ENCODE measurements at places on chromosomes 11 and 22.

DNA sequence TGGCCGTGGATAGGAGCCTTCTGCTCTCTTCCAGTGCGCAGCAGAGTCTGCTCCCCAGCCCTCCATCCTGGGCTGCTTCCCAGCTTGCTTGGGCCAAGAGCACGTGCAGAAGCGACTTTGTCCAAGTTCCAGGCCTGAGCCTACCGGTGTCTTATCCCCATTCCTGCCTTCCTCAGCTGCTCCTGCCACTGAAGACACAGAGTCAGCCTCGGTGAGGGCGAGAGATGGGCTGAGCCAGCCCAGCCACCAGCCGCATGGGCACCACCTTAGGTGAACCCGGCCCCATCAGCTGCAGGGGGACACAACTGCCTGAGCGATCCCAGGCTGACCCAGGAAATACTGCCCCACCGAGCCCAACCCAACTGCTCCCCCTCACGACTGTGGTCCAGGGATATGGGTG lies 847.8 kb downstream of the TBC1D22A start:
- no peak for DNase-seq

- no peak for DNase-seq
Observed at GRCh38 chr11:123264431-123264780, 69.4 kb upstream of the CLMP start.

GRCh38 chr11:116853461-116854073 lies 16.1 kb upstream of the APOA1 start:
- peak; percentile 26 for DNase-seq

DNA sequence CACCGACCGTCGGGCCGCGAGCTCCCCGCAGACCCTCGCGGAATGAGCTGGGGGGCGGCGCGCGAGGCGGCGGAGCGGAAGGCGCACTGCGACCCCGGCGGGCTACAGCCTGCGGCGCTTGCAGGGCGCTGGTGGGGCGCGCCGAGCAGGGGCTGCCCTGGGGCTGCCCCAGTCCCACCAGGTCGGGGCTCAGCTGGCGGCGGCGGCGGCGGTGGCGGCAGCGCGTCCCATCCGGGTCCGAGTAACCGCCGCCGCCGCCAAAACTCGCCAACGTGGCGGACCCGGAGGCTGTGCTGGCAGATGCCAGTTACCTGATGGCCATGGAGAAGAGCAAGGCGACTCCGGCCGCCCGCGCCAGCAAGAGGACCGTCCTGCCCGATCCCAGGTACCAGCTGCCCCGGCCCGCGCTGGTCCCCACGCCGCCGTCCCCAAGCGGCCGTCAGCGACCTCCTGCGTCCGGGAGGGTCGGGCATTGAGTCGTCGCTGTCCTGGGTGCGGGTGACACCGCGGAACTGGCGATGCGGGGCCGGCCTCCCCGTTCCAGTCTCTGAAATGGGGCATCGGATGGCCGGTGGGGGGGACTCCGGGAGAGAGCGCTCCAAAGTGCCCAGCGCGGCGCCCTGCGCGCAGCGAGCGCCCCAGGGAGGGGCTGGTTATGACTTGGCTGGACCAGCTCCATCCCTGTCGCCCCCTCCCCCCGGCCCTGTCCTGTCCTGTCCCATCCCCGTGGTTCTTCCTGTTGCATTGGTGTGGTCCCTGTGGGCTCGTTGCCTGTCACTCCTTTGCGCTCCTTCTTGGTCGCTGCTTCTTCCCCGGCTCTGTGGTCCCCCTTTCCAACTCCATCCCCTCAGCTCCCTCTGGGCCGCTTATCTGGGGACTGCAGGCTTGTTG lies 63.5 kb downstream of the CRYBB2 start:
- DNase-seq, result no peak

- DNase-seq, result no peak
Observed at GRCh38 chr22:38440747-38441350, 14.2 kb downstream of the KCNJ4 start.

DNA sequence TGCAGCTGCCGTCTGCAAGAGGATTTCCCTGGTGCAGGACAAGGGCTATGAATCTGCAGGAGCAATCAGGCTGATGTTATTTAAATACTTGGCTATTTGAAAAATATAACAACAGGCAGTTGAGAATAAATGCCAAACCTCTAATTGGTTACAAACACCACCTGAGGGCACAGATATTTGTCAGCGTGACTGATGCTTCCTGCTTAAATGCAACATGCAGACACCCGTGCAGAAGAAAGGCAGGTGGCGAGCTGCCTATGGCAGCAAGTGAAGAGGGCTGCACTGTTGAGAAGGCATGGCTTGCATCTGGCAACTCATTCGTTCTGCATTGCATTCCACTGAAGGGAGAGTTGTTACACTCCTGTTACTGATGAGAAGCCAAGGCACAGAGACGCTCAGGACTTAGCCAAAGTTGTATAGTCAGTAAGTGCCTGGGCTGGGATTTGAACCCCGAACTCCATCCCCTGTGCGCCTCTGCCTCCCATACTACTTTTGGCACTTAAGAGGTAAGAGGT lies 350.6 kb downstream of the TENM4 start:
- DNase-seq, result no peak

DNA sequence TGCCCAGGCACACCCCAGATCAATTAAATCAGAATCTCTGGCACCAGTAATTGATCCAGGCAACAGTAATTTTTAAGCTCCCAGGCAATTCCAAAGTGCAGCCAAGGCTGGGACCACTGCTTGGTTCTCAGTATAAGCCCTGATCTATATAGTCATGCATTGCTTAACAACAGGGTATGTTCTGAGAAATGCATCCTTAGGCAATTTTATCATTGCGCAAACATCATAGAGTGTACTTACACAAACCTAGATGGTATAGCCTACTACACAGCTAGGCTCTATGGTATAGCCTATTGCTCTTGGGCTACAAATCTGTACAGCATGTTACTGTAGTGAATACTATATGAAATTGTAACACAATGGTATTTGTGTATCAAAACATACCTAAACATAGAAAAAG lies 651 bp upstream of the C11orf42 start:
- no peak for DNase-seq

GRCh38 chr11:30510750-30511149 lies 75.4 kb downstream of the MPPED2 start:
- no peak for DNase-seq
